ENCODE measurements at places on chromosomes 13 and 19.

DNA sequence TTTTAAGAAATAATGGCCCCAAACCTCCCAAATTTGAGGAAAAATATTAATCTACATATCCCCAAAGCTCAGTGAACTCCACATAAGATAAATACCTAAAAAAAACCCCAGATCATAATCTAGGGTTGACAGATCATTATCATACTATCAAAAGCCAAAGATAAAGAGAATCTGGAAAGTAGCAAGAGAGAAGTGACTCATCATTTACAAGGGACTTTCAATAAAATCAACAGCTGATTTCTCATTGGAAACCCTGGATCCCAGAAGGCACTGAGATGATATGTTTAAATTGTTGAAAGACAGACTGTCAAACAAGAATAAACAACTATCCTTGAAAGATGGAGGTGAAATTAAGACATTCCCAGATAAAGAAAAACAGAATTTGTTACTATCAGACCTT, 199.3 kb downstream of the KCNRG start:
- no peak for DNase-seq

DNA sequence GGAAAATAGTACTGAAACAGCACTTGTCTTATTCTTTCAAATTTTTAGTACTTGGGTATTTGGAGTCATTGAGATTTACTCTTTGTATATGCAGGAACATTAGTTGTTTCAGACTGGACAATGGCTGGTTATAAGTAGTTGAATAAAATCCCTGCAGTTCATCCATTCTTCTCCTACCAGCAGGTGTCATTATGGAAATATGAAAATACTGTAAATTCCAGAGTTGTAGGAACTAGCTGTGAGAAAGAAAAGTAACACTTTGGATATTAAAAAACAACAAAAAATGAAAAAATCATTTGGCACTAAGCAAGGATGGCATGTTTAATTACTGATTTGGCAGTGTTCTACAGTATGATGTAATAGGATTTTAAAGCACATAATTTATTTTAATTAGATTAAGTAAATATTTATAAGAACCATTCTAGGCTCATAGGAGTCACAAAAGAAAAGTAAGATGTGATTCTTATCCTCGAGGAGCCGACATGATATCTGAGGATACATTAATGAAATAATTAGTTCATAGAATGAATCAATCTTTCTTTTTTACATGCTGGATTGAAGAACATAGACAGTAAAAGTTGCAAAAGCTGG, 155.3 kb downstream of the KCNRG start:
- no peak for DNase-seq

DNA sequence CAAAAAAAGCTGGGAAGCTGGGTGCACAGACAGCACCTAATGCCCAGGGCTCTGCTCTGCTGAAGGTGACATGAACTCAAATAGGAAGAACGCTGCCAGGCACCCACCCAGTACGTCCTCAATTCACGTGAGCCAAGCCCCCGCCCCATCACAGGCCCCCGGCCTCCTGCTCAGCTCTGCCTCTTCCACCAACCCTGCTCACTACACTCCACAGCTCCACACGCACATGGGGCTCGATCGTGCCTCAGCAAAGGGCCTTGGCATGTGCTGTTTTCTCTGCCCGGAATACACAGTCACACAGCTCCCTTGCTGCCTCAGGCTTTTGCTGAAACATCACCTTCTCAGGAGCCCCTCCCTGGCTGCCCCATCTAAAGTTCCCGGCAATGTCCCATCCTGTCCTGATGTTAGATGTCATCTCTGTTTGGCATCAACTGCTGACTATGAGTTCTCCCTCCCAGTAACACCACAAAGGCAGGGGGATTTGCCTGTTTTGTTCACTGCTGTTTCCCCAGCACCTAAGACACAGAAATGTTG, 2.3 kb downstream of the ATP13A1 start:
- DNase-seq = no peak

GRCh38 chr13:76160961-76161925, 525.1 kb downstream of the LMO7 start:
- DNase-seq = no peak

DNA sequence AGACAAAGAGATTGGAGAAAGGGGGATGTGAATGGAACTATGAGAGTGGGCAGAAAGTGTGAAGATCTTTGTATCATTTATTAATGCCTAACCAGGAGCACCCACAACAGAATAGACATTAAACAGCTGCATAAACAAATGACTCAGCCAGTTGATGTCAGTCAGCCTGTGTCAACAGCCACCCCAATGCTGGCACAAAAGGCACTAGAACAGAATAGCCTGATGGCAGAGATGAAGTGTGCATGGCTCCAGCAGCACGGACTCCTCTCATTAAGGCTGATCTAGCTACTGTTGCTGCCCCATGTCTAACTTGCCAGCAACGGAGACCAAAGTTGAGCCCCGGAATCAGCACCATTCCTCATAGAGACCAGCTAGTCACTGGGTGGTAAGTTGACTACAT, 7.8 kb downstream of the CPB2 start:
- no peak for DNase-seq

- no peak for DNase-seq
Measured at GRCh38 chr13:106990594-106990993, 422.7 kb upstream of the ARGLU1 start.

DNA sequence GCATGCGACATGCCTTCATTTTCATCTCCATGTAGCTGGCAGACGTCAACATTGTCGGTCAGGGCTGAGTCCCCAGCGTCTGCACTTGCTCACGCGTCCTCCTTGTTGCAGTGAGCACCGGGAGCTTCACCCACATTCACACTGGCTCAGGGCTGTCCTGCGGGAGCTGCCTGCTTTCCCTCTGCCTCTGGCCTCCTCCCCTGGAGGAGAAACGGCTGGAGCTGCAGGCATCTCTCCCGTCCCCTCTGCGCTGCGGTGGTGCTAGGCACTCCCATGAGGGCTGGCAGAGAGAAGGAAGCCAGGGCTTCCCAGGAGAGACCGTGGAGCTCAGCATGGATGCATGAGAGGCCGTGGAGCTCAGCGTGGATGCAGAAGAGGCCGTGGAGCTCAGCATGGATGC, 18.4 kb upstream of the TMEM255B start:
- no peak for DNase-seq

DNA sequence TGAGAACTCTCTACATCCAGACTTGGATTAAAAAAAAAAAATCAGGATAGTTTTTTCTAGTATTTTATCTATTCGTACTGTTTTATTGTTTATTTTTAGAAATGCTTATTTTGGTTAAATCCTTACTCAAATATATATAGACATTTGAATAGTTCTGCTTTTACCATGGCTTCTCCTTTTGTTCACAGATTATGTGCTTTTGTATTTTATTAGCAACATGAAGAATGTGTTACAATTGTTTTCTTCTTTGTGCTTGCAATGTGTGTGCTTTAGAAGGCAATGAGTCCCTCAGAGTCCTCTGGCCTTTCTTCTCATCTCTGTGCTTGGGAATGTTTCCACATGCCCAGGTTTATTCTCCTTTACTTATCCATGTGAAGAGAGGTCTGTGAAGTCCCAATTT, 324.0 kb downstream of the KCNRG start:
- DNase-seq = no peak

DNA sequence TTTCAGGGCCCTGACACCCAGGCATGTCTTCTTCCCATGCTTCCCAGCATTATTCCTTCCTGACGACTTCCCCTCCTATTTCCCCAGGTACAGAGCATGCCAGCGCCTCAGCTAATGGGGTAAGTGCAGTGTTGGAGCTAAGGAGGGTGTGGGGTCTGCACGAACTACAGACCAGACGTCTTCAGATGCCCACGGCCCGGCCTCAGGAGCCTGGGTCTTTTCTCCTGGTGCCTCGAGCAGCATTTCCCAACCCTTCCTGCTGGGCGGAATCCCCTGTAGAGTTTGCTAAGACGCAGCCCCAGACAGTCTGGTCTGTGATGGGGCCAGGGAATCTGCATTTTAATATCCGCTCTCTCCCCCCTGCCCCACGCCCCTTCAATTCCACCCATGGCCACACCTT, 10.1 kb upstream of the CEACAM19 start:
- no peak for DNase-seq

DNA sequence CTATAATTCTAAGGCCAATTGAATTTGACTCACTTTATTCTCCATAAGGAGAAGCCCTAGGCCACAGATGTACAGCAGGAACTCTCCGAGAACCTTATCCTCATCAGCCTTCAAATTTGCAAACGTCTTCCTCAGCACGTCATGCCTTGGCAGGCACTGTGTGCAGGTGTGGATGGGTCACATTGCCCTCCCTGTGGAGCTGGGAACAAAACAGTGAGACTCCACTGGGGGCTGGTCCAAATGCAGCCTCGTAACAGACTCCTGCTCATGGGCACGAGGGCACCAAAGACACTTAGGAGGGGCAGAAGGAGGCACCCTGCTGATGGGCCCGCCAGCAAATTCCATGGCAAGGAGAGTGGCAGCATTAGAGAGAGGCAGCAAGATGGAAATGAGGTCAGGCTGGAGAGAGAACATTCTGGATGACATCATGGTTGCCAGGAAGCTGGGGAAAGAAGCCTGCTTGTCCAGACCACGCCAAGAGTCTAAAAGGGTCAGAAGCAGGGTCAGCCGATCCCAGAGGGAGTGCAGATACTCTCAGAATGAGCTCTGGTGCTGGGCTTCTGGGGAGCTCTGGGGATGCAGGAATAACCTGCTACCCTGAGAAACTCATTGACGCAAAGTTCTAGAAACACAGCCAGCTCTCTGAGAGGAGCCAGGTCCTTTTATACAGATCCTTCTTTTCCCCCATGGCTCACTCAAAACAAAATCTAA, 242.2 kb downstream of the B3GLCT start:
- DNase-seq = no peak

DNA sequence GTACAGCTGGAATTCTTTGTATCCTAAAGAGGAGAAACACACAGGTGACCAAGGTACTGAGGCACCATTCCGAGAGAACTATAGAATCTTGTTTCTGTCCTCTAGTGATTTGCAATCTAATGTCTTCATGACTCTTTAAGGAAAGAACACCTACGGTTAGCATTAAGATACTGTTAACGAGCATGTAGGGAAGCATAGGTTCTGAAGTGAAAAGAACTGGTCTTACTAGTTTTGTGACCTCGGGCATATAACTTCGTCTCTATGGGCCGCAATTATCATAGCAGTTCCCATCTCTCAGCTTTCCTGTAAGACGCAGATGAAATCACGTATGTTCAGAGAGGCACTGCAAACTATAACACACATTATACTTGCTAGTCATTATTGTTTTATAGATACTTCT, 193.0 kb upstream of the NBEA start:
- DNase-seq = no peak

DNA sequence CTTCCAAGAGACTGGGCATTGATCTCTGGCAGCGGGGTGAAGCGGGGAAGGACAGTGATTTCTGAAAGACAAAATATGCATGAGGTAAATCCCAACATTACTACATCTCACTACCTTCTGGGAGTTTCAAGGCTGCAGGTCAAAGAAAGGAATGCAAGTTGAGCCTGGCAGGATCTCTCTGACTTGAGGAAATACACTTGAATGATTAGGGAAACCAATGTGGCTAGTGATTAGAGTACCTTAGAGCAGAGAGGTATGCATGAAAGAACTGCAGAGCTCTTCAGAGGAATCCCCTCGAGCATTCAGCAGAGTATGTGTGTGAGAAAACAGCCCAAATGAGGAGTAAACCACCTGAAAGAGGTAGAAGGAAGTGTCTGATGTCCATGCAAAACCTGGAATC, 2874.1 kb upstream of the PCDH20 start:
- no peak for DNase-seq

DNA sequence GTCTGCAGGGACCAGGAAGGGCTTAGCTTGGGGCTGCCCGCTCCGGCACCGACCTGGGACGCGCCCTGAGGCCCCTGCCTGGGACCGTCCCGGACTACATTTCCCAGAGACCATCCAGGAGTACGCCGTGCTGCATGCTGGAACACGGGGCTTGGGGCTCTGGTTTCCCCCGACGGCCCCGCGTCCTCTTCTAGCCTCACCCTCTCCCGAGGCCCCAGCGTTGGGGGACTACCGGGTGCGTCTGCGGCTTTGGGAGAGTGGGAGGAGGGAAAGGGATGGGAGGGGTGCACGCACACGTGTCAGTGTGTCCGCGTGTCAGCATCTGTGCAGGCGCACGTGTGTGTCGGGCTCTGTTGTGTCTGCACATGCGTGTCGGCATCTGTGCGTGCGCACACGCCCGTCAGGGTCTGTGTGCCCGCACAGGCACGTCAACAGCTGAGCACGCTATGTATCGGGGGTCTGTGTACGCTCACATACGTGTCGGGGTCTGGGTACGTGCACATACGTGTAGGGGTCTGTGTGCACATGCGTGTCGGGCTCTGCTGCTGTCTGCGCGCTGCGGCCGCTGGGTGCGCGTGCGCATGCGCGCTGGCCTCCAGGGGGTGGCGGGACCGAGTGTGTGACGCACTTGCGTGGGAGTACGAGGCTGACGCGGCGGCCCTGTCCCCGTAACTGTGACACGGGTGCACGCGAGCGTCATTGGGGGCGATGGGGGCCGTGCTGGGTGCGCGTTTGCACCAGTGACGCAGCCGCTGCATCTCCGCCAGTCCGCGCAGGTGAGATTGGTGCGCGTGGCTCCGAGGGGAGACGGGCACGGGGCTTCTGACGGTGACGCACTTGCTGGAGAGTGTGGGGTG, at the start of gene ZNF331:
ZNF331 (plus strand) TSS at position 625 of the 857 bp plus-strand sequence. CDS start 31,232 bp downstream, outside the sequence.
- DNase-seq = peak; percentile 73

- peak; percentile 20 for DNase-seq
Measured at GRCh38 chr13:41610404-41610803, 153.1 kb downstream of the RGCC start.

GRCh38 chr19:30006207-30006606, 64.2 kb downstream of the URI1 start:
- DNase-seq = no peak

GRCh38 chr19:50387176-50387867, 3.2 kb downstream of the POLD1 start:
- no peak for DNase-seq

GRCh38 chr19:5621311-5621944, 1.1 kb downstream of the SAFB2 start:
- no peak for DNase-seq

DNA sequence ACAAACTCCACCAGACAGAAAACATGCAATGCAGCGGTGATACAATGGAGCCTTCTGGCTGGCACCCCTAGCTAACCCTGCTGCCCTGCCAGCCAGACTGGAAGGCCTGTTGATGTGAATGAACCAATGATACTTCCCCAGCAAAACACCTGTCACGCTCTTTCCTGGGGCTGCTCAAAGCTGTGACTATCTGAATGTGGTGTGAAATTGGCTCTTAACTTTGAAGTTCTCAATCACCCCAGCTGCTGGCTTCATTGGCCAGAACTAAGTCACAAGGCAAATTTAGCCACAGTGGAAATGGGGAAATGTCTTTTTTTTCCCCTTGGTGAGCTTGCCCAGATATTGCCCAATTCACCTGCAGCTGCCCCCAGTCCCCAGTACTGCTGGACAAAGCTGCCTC, 147.3 kb downstream of the SLC7A1 start:
- no peak for DNase-seq
